Left lung (tissue), 14 donors: ENCODE measurements at places on chromosomes 3 and 15. TPM values are rescaled to one million over a fixed set of nuclear protein-coding genes. Genes with fewer than 3 reads are reported as not detected.

GRCh38 chr3:109922856-109923255 lies 585.5 kb upstream of the DPPA4 start:
- H3K27ac ChIP-seq: no peak overlapping the region
- no peak for DNase-seq
- no peak overlapping the region for H3K4me3 ChIP-seq
- no peaks in the 10 kb centered on the region for H3K36me3 ChIP-seq
- H3K27me3 ChIP-seq: no peaks in the 10 kb centered on the region
- no peaks in the 10 kb centered on the region for H3K4me1 ChIP-seq

- H3K36me3 ChIP-seq: no peaks in the 10 kb centered on the region
- DNase-seq: no peak
- H3K27ac ChIP-seq: no peak overlapping the region
- no peaks in the 10 kb centered on the region for H3K27me3 ChIP-seq
- H3K4me1 ChIP-seq: no peaks in the 10 kb centered on the region
These were observed 255.6 kb upstream of the NECTIN3 start for GRCh38 chr3:110816008-110816407.

DNA sequence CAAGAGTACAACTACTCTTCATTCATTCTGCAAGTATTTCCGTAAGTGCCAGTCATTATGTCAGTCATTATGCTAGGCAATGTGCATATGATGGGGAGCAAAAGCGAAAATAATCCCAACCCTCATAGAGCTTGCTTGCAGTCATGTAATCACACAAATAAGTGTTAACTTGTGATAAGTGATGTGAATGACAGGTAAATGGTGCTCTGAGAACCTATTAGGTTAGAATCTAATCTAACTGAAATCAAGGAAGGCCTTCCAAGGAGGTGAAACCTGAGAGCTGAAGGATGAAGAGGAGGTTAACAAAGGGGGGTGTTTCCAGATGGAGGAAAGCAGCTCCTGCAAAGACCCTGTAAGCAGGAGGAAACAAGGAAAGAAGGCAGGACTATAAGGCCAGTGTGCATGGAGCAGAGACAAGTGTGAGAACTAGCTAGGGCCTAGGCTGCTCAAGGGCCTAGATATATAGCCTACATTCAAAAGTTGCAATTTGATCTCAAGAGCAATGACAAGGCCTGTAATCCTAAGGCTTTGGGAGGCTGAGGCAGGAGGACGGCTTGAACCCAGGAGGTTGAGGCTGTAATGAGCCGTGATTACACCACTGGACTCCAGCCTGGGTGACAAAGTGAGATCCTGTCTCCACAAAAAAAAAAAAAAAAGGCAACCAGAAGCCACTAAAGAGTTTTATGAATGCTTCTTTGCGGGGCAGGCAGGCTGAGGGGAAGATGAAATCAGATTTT lies 5.3 kb downstream of the PTPN9 start:
- H3K4me3 ChIP-seq: no peak overlapping the region
- peaks cover 8% of the 10 kb centered on the region for H3K4me1 ChIP-seq
- H3K27me3 ChIP-seq: no peaks in the 10 kb centered on the region
- no peak for DNase-seq

GRCh38 chr15:90845201-90845949 lies 23.0 kb upstream of the FURIN start:
- no peak for DNase-seq
- H3K36me3 ChIP-seq: no peaks in the 10 kb centered on the region
- no peak overlapping the region for H3K4me3 ChIP-seq
- peaks cover 31% of the 10 kb centered on the region for H3K4me1 ChIP-seq

GRCh38 chr15:25716414-25717126 lies 146.6 kb downstream of the ATP10A start:
- H3K27me3 ChIP-seq: no peaks in the 10 kb centered on the region
- H3K4me3 ChIP-seq: no peak overlapping the region

DNA sequence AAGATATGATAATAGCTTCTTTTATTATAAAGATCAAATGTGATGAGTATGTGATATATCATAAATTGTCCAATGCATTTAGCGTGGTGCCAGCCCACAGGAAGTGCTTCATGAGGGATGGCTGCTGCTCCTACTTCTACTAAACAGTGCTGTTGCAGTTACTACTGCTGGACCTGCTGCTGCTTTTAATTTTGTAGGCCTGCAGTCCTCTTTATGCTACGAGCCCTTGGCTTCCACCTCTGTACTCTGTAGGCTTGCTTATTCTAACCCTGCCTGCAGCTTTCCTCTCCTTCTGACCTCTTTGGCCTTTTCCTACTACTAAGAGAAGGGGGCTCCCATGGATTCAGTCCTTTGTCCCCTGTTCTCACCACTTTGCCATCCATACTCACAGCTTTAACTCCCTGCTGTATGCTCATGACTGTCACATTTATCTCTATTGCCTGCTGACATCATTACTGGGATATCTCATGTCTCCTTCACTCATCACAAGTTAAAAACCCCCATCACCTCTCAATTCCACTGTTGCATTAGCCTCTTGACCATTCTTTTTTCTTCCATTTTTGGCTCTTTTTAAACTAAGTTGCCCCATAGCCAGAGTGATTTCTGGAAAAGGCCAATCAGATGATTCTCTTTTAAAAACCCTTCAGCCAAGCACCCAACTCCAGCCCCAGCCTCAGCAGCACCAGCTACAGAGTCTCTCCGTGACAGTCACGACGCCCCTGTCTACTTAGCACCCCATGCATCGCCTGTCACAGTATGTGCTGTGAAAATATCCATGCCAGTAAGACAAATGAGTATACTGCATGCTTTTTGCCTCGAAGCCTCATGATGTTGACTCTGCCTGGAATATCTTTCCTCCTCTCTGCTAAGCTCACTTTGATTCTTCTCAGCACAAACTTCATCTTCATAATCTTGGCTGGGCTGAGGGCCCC lies 56.3 kb downstream of the PLCL2 start:
- H3K27me3 ChIP-seq: no peaks in the 10 kb centered on the region
- H3K27ac ChIP-seq: no peak overlapping the region
- no peak overlapping the region for H3K4me3 ChIP-seq
- H3K4me1 ChIP-seq: peaks cover 8% of the 10 kb centered on the region

GRCh38 chr3:73055583-73055982 lies 5.9 kb upstream of the EBLN2 start:
- no peaks in the 10 kb centered on the region for H3K36me3 ChIP-seq
- no peak for DNase-seq
- H3K27ac ChIP-seq: no peak overlapping the region
- no peak overlapping the region for H3K4me3 ChIP-seq

SI gene
- not detected for total RNA-seq
